ENCODE measurements at places on chromosomes 1 and 21. TPM values are rescaled to one million over a fixed set of nuclear protein-coding genes. Genes with fewer than 3 reads are reported as not detected.

Gene CLCN6
- 17.8 TPM for polyA plus RNA-seq

Gene KLHDC8A
- polyA plus RNA-seq, result 32.2 TPM

Gene ANKRD65
- 0.53 TPM for polyA plus RNA-seq

Gene PPM1J
- 2.7 TPM for polyA plus RNA-seq

Gene HSF2BP
- polyA plus RNA-seq, result 0.27 TPM

Gene EDN2
- not detected for polyA plus RNA-seq

Gene CYP2J2
- polyA plus RNA-seq, result 0.32 TPM

Gene TTC39A
- polyA plus RNA-seq, result 5.9 TPM

Gene PTGFRN
- 68.7 TPM for polyA plus RNA-seq

Gene ZMYND12
- polyA plus RNA-seq, result 2.7 TPM

Gene GSTM5
- 10.5 TPM for polyA plus RNA-seq

Gene MAP1LC3C
- polyA plus RNA-seq, result 0.72 TPM

Gene OR2L2
- polyA plus RNA-seq, result not detected

Gene ISG20L2
- 40.0 TPM for polyA plus RNA-seq

Gene CCNL2
- polyA plus RNA-seq, result 893 TPM

Gene APCS
- polyA plus RNA-seq, result 0.92 TPM

Gene KIRREL1
- polyA plus RNA-seq, result 11.2 TPM

Gene RIMS3
- 5.1 TPM for polyA plus RNA-seq

Gene TSPEAR
- polyA plus RNA-seq, result not detected

Gene USF1
- 144 TPM for polyA plus RNA-seq

Gene TRIM45
- polyA plus RNA-seq, result 3.3 TPM

Gene DLGAP3
- polyA plus RNA-seq, result 0.56 TPM

Gene ADAMTS5
- polyA plus RNA-seq, result 0.90 TPM

Gene FAM72D
- polyA plus RNA-seq, result 0.47 TPM

Gene CCDC27
- not detected for polyA plus RNA-seq

Gene CLCA1
- polyA plus RNA-seq, result not detected

Gene SPRR2G
- polyA plus RNA-seq, result not detected

Gene HES4
- polyA plus RNA-seq, result 29.8 TPM

Gene DYRK3
- polyA plus RNA-seq, result 6.6 TPM

Gene PIK3C2B
- 16.5 TPM for polyA plus RNA-seq

Gene FAM89A
- polyA plus RNA-seq, result 30.3 TPM

Gene IKBKE
- polyA plus RNA-seq, result 2.9 TPM

Gene TMEM200B
- polyA plus RNA-seq, result 1.8 TPM

Gene OLFML2B
- 7.3 TPM for polyA plus RNA-seq

Gene CELA3B
- polyA plus RNA-seq, result 0.84 TPM

Gene AQP10
- polyA plus RNA-seq, result not detected

Gene TCP10L
- 3.0 TPM for polyA plus RNA-seq

Gene ASAP3
- polyA plus RNA-seq, result 81.0 TPM

Gene STX12
- polyA plus RNA-seq, result 72.1 TPM

Gene TPM3
- 104 TPM for polyA plus RNA-seq

Gene TMEM54
- polyA plus RNA-seq, result 19.2 TPM

Gene SMIM1
- 8.8 TPM for polyA plus RNA-seq

Gene TNFRSF14
- polyA plus RNA-seq, result 11.6 TPM

Gene CTH
- 7.4 TPM for polyA plus RNA-seq

Gene C1orf210
- polyA plus RNA-seq, result not detected

Gene RPTN
- polyA plus RNA-seq, result not detected

Gene LRRC71
- polyA plus RNA-seq, result 4.6 TPM

Gene GRHL3
- 0.10 TPM for polyA plus RNA-seq

Gene OR6N1
- polyA plus RNA-seq, result not detected

Gene F3
- polyA plus RNA-seq, result 50.9 TPM

Gene TMEM81
- 3.9 TPM for polyA plus RNA-seq

Gene HOOK1
- 8.1 TPM for polyA plus RNA-seq

Gene TBX19
- polyA plus RNA-seq, result 1.2 TPM

Gene SH3D21
- polyA plus RNA-seq, result 0.73 TPM

Measured in adrenal gland (tissue), 19 donors.